ENCODE measurements at places on chromosomes 16 and 17. TPM values are rescaled to one million over a fixed set of nuclear protein-coding genes. Genes with fewer than 3 reads are reported as not detected.

G6PC1 gene
- total RNA-seq, result not detected

- peak; percentile 94 for DNase-seq
Observed at GRCh38 chr17:19386051-19386929, 700 bp downstream of the MFAP4 start.

- no peak for DNase-seq
Observed at GRCh38 chr17:66515974-66516373, 213.6 kb downstream of the PRKCA start.

DNA sequence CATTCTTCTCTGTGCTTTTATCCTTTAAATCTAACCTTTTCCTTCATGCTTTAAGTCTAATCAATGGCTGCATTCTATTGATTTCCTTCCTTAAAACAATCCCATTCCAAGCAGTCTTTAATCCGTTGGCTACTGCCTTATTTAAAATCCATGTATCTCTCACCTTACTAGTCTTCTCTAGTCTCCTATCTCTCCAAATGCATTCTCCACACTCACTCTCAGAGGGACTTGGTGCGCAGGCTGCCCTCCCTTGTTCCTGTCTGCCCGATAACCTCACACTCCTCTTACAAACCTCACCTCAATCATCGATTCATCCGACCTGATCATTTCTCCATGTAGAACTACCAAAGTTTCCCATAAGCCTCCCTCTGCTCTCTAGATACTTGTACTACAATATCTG lies 23.1 kb downstream of the PSMD12 start:
- DNase-seq, result no peak

GRCh38 chr17:44451832-44452231 lies 51.4 kb downstream of the GPATCH8 start:
- DNase-seq, result no peak
